ENCODE measurements at places on chromosomes 7 and 10. TPM values are rescaled to one million over a fixed set of nuclear protein-coding genes. Genes with fewer than 3 reads are reported as not detected.
A peak's percentile ranks its signal among the peaks of the same experiment; 100 is the strongest.

The PVRIG gene
- 86.6 TPM for total RNA-seq

The ITPRIP gene
- total RNA-seq = 18.0 TPM

DNA sequence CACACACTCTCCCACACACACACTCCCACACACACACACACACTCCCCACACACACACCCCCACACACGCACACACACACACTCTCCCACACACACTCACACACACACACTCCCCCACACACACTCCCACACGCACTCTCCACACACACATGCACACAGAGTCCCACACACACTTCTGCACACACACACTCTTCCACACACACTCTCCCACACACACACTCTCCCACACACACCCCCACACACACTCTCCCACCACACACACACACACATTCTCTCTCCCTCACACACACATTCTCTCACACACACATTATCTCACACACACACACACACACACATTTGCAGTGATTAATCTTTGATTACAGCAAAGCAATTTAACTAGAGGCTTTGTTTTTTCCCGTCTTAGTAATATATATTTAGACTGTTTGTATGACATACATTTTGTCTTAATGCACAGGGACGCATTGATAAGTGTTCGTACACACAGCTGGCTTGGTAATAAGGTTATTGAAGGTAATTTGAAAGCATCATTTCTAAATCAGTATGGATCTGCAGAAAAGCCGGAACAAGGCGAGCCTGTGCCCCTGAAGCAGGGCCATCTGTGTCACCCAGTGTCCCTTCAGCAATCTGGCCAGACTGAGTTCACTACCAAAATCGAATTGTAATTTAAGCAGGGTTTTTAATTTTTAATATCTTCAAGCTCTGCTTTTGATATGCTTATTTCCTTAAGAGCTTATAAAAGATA lies 69.9 kb upstream of the SH2B2 start:
- no peak for DNase-seq

- DNase-seq = no peak
Measured at GRCh38 chr10:80579849-80580637, 42.3 kb downstream of the SH2D4B start.

DNA sequence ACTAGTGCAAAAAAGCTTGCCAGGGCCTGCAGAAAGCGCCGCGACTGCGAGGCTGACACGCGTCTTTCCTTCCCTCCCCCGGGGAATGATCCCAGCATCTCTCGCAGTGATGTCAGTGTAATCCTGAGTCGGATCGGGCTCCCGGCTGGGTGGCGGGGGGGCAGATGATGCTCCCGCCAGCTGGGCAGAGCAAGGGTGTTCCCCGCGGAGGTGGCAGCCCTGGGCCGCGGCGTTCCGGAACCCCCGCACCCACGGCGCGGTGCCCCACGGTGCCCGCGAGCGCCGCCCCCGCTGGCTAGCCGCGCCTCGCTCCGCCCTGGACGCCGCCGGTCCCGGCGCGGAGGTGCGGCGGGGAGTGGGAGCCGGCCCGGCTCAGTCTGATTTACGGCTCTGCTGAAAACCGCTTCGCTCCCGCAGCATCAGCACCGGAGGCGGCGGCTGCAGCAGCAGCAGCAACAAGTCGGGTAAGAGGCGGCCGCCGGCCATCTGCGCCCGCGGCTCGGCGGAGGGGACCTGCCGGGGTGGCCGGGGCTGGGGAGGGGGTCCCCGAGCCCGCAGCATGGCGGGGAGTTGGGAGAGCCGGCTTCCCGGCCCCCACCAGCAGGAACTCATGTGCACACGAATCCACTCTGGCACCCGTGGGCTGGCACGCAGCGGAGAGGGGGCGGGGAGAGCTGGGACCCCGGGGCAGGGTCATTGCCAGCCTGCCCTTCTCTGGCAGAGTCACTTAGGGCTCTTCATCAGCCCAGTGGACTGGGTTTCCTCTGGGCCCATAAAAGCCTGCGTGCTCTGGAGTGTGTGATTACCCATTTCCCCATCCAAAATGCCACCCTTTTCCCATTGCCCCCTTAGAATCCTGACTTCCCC lies at the start of gene ZNF365:
TSS of gene ZNF365 (plus strand) at position 375 of the 867 bp plus-strand sequence. CDS start 1,825 bp downstream, outside the sequence.
- no peak for DNase-seq

The NFE2L3 gene
- 12.6 TPM for total RNA-seq

DNA sequence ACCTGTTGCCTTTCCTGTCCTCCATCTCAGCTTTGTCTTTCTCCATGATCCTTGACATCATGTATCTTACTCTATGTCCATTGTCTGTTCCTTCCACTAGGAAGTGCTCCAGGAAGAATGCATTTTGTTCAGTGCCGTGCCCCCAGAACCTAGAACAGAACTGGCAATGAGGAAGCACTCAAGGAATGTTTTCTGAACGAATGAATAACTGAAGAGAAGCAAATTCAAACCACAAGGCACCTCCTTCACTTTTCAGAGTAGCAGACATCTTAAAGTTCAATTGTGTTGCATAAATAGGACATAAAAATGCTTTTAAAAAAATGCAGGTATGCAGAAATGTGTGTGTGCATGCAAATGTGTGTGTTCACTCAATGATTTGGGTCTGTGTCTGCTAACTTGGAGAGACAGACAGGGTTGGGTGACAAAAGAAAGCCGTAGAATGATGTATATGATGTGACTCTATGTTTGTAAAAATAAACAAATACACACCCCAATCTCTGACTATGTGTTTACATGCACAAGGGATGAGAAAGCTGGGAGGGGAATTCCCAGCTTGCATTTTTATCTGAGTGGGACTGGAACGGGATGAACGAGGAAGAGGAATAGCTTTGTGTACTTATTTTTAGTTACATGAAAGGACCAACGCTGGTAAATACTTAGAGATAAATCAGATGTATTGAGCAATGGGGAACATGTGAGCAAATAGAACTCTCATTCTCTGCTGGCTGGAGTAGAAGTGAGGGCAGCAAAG lies 237.7 kb downstream of the FANK1 start:
- DNase-seq = no peak

DNA sequence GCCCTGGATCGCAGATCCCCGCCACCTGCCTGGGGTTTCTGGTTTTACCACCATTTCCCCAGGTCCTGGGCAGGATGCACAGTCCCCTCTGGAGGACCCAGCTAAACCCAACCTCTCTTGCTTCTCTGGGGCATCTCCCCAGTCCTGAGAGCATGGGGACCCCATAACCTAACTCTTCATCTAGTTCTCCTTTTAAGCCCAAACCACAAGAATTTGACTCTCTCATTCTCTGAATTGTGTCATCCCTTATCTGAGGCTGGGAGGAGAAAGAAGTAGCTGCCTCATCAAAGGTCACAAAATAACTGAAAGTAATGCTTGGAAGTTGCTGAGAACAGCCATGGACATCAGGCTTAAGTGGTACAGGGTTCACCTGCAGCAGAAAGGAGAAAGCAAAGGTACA lies 159.9 kb downstream of the FGFR2 start:
- no peak for DNase-seq

DNA sequence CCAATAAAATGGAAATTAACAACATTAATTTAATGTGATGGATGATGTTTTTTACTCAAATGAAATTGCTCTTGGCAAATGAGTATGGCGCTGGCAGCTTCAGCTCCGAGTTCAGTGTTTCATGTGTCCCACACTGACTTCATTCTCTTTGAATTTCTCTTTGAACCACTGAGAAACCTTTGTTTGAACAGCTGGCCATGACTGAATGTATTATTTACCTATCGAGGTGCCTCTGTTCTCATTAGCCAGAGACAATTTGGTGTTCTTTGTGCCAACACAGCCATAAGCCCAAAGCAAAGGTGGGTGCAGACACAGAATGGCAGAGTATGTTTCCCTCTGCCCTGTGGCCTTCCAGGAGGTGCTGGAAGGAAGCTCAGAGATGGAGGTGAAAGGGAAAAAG lies 42.1 kb downstream of the TMEM178B start:
- no peak for DNase-seq

DNA sequence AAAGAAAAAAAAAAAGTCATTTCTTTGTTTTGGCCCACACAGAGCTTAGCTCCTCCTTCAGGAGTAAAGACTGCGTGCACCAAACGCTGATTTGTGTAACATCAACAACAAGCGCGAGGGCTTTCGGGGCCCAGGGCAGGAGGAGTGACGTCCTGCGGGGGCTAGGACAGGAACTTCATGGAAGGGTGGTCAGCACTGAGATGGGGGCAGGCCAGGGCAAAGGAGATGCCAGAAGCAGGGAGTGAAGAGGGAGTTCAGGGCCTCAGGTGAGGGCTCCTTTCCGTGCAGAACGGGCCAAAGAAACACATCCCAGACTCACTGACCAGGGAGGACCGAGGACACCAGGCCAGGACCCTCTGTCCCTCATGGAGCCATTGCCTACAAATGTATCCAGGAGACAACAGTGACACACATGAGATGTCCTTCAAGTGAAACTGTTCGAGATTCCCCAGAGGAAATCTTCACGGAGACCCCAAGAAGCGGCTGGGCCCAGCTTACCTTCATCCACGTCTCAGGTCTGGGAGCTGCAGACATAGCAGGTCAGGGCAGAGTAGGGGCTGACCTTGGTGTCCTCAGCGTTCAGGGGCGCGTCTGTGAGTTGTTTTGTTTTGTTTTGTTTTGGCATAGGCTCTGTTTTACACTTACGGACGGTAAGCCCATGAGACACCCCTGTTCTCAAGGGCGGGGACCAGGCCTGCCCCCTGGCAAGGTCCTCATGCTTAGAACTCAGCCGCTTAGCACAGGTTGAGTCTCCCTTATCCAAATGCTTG lies 30.4 kb upstream of the SHH start:
- no peak for DNase-seq

The ABLIM1 gene
- 246 TPM for total RNA-seq

The OR2A12 gene
- total RNA-seq = not detected

- DNase-seq = no peak
Measured at GRCh38 chr7:142859829-142860228, 5.0 kb downstream of the EPHB6 start.

- no peak for DNase-seq
Measured at GRCh38 chr10:6877336-6877721, 297.3 kb upstream of the PRKCQ start.

The ADARB2 gene
- total RNA-seq = not detected

GRCh38 chr7:112421666-112422486 lies 28.4 kb upstream of the IFRD1 start:
- peak; percentile 94 for DNase-seq

DNA sequence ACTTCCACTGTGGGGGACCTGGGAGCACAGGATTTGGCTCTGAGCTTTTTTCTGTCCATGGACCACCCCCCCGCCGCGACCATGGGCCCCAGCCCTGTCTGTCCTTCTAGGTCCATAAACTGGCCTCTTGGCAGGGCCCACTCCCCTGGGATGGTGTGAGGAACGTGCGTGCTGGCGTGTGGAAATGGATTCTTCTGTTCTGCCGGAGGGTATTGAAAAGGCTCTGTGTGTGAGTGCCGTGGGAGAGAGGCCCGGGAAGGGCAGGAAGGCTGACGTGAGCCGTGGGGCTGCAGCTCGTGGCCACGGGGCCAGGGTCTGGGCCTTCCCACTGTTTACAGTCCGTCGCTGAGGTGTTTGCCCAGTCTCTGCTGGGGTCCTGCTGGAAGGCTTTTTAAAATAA lies 123.7 kb downstream of the GRK5 start:
- DNase-seq = no peak

- DNase-seq = no peak
Measured at GRCh38 chr10:30178356-30178964, 119.1 kb upstream of the JCAD start.

The MLXIPL gene
- total RNA-seq = not detected

- DNase-seq = no peak
Measured at GRCh38 chr10:68385740-68386139, 21.3 kb downstream of the RUFY2 start.

The MDH2 gene
- 263 TPM for total RNA-seq

The HGF gene
- total RNA-seq = not detected

- DNase-seq = no peak
Measured at GRCh38 chr10:94023906-94024305, 30.2 kb downstream of the PLCE1 start.

- DNase-seq = no peak
Measured at GRCh38 chr7:87404674-87405073, 59.2 kb downstream of the CROT start.

The WNT16 gene
- total RNA-seq = not detected

GRCh38 chr7:54841772-54842697 lies 83.0 kb upstream of the SEC61G start:
- peak; percentile 12 for DNase-seq

- no peak for DNase-seq
Measured at GRCh38 chr10:33263453-33263852, 71.0 kb downstream of the NRP1 start.

DNA sequence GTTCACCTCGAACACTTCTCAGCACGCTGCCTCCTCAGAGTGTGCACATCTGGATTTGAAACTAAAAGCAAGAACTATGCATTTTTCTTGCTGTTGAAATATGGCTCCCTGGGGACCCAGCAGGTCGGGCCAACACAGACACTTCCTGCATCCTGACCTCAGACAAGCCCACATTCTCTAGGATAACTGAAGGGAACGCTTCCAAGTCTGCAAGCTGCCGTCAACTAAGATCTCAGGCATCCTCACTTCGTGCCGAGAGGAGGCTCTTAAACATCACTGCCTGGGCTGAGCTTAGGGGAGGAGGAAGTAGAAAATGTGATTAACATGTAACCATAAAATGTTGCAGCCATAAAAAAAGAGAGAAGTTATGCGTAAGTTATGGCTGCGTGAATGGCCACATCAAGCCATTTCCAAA lies 65.5 kb downstream of the PYROXD2 start:
- peak; percentile 72 for DNase-seq

- DNase-seq = no peak
Measured at GRCh38 chr10:30017556-30017955, 41.8 kb downstream of the JCAD start.

The SPAM1 gene
- total RNA-seq = not detected

- no peak for DNase-seq
Measured at GRCh38 chr7:115047958-115048720, 126.2 kb downstream of the MDFIC start.

GRCh38 chr7:106129291-106129690 lies 17.2 kb upstream of the SYPL1 start:
- no peak for DNase-seq

The HOXA5 gene
- 7.9 TPM for total RNA-seq

- no peak for DNase-seq
Measured at GRCh38 chr10:16966991-16967865, 150.0 kb upstream of the RSU1 start.

The PCDH15 gene
- not detected for total RNA-seq

The DPP6 gene
- not detected for total RNA-seq

DNA sequence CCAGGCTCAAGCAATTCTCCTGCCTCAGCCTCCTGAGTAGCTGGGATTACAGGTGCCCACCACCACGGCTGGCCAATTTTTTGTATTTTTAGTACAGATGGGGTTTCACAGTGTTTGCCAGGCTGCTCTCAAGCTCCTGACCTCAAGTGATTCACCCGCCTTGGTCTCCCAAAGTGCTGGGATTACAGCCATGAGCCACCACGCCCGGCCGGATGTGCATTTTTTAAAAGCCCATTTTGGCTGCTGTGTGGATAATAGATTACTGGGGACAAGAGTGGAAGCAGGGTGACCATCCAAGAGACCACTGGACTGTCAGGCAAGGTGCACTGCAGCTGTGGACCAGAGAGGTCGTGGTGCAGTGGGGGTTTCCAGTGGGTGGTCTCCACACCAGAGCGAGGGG lies 21.4 kb downstream of the HKDC1 start:
- no peak for DNase-seq

- DNase-seq = no peak
Measured at GRCh38 chr10:91771907-91772306, 26.3 kb upstream of the TNKS2 start.
